ENCODE measurements at places on chromosomes 12 and 14.

DNA sequence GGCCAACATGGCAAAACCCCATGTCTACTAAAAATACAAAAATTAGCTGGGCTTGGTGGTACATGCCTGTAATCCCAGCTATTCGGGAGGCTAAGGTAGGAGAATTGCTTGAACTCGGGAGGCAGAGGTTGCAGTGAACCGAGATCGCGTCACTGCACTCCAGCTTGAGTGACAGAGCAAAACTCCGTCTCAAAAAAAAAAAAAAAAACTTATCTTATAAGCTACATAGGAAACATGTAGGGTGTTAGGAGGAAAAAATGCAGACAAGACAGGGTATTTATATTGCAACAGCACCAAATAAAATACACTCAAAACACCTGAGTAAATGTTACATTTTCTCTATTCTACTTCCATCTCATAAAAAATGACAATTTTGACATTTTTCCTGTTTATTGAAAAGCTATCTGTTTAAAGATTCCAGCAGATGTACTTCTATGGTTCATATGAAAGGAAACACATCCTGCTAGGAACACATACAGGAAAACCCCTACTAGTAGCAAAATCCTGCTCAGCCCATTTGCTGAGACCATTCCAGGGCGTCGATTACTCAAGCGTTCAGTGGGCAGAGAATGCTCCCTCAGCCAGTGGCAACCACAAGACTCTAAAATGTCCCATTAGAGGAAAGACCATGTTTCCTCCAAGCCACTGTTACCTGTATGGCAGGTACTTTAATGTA, 19.7 kb downstream of the CORO1C start:
- DNase-seq: no peak

DNA sequence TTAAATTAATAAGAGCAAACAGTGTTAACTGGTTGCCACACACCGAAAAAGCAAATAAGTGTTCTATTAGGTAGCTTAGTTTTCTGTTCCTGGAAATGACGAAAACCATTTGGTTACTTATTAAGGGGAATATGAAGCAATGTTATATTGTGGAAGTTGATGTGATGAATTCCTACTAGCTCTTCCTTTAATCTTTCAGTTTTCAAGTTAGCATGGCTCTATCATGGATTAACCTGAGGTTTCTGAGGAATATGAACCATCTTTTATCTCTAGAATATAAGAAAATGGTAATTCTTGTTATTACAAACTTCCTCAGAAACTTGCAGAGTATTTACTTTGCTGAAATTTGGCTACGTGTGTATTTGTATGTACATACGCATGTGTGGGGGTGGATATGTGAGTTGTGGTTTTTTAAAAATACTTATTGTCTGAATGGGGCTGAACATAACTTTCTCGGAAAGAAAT, 245.7 kb downstream of the KCNC2 start:
- no peak for DNase-seq

GRCh38 chr14:65070471-65070976, 31.8 kb downstream of the MAX start:
- no peak for DNase-seq

DNA sequence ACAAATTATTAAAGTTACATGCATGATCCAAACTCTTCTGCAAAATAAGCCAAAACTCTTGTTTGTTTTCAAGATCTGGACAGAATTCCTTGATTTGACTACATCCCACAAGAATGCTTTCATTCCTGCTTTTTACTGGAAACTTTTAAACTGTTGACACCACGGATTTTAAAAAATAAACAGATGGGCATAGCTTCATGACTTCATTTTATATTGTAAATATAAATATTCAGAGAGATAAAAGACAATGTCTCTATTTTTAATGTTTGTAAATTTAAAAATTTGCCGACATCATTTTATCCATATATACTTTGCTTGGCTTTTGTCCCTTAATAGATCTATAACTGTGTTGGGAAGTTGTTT, 134.3 kb upstream of the DCN start:
- DNase-seq: no peak

GRCh38 chr14:94707494-94707893, 62.4 kb downstream of the GSC start:
- DNase-seq: no peak

DNA sequence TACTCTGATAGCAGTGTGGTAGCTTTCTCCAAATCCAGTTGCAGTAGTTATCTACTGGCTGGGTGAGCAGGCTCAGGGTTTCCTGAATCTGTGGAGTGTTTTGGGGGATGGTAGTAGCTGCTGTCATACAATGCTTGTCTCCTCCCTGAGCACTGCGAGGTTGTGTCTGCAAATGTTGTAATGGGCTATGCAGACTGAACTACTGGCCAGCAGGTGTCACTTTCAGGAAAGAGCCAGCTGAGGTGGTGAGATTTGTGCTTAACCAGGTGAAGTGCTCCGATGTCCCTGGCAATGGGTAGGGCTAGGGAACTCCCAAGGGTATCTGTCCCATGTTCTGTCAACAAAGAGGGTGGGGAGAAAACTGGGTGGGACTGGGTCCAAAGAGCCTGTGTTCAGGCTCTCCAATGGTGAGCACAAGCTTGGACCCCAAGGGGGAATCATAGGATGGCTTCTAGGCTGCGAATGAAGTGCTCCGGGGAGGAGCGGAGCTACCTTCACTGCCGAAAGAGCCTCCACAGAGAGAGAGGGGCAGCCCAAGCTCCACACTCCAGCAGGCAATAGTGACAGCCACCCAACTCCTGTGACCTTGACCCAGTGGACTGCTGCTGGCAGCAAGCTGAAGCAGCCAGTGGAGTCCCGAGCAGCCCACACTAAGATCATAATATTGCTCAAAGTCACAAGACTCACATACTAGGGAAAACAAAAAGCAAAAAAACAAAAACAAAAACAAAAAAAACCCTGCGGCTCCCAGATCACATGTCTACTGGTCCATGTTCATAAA, 1324.0 kb upstream of the USP15 start:
- DNase-seq: no peak

DNA sequence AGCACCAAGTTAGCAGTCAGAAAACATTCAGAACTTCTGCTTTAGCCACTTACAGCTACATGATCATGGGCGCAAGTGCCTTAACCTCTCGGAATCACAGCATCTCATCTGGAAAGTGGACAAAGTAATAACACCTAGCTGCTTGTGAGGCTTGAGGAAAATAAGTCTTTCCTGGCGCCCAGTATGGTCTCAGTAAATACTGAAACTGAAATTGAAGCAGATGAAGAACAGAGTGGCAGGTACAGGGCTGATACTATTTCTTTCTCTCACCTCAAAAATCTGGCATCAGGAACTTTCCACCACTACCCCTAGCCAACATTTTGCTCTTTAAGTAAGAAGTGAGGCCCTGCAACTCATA, 129.7 kb upstream of the FUT8 start:
- DNase-seq: no peak

GRCh38 chr12:115355301-115355700, 671.3 kb upstream of the TBX3 start:
- no peak for DNase-seq

DNA sequence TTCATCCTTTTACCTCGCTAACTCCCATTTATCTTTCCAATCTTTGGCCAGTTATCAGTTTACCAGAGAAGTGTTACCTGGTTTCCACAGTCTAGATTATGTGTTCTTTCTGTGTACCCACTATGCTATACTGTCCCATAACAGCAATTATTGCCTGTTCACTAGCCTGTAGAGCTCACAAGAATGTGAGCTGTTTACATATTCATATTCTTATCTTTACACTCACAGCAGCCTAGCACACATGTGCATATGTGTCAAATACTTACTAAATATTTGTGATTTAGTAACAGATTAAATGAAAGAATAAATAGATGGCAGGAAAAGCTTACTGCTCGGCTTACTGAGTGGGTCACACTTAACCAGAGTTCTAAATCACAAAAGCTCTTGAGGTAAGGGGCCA, 97.8 kb downstream of the NOVA1 start:
- no peak for DNase-seq

GRCh38 chr12:80802652-80803400, 86.1 kb downstream of the MYF5 start:
- no peak for DNase-seq

Data from GM12892 (cell line).